ENCODE measurements at places on chromosomes 6 and 20. TPM values are rescaled to one million over a fixed set of nuclear protein-coding genes. Genes with fewer than 3 reads are reported as not detected.

TBCC gene
- total RNA-seq, result 61.2 TPM

DCBLD1 gene
- total RNA-seq, result 19.9 TPM

PROKR2 gene
- not detected for total RNA-seq

LY6G5C gene
- total RNA-seq, result 0.30 TPM

TRIM15 gene
- not detected for total RNA-seq

C20orf202 gene
- total RNA-seq, result not detected

GJA1 gene
- 26.6 TPM for total RNA-seq

UBE2V1 gene
- 38.1 TPM for total RNA-seq

LPA gene
- total RNA-seq, result not detected

CDSN gene
- not detected for total RNA-seq

ZC2HC1B gene
- total RNA-seq, result not detected

GRCh38 chr6:157966589-157966977 lies 15.1 kb upstream of the SYNJ2 start:
- DNase-seq, result no peak

- DNase-seq, result peak; percentile 41
Observed at GRCh38 chr20:45036044-45036755, 64.7 kb downstream of the KCNS1 start.

DNA sequence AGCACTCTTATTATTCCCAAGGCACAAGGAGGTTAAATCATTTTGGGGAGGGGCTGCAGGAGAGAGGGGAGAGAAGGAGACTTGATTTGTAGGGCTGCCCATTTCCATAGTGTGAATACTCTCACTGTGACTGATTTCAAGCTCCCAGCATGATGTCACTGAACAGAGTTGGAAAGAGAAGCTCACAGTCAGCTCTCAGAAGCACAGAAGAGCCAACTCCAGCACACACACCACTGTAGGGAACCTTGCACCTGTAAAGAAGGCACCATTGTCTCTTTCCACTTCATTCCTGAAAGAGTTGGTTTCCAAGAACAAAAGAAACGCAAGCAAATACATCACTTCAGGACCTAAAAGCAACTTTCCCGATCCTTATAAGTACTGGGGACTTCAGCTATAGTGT lies 12.7 kb upstream of the STK35 start:
- DNase-seq, result no peak

GRCh38 chr6:107108201-107108890 lies 7.0 kb downstream of the BEND3 start:
- DNase-seq, result peak; percentile 81

DNA sequence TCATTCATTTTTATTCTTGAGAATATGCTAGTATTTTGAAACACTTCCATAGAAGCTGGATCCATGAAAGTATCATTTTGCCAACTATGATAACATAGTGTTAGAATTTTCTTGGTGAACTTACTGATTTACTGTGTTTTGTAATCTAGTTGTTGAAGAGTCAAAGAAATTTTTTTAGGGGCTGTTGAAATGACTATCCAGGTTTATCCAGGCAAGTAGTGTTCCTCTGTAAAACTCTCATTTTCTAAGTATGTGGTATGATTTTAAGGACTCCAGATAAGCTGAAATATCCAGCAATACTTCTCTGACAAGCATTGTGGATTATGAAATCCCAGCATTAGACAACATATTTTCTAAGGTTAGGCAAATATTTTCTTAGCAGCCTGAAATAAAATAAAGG lies 95.9 kb downstream of the GRIK2 start:
- DNase-seq, result no peak

DNA sequence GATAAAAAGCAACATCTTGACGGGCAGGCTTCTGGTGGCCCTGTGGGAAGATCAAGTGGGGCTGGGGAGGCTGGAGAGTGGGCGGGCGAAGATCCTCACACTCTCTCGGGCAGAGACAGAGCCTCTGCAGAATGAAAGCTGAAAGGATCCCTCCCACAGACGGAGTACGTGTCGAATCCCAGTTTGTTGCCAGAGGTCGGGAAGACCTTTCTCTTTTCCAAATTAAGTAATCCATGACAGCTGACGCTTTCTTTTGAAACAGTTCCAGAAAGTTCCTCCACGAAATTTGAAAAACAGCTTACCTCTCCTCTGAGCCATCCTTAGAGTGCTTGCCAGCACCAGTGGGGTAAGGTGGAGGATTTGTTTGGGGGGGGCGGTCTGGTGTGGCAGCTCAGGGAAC lies 155.6 kb upstream of the SMLR1 start:
- no peak for DNase-seq

- no peak for DNase-seq
Observed at GRCh38 chr6:13787137-13787536, 27.2 kb downstream of the MCUR1 start.

DNA sequence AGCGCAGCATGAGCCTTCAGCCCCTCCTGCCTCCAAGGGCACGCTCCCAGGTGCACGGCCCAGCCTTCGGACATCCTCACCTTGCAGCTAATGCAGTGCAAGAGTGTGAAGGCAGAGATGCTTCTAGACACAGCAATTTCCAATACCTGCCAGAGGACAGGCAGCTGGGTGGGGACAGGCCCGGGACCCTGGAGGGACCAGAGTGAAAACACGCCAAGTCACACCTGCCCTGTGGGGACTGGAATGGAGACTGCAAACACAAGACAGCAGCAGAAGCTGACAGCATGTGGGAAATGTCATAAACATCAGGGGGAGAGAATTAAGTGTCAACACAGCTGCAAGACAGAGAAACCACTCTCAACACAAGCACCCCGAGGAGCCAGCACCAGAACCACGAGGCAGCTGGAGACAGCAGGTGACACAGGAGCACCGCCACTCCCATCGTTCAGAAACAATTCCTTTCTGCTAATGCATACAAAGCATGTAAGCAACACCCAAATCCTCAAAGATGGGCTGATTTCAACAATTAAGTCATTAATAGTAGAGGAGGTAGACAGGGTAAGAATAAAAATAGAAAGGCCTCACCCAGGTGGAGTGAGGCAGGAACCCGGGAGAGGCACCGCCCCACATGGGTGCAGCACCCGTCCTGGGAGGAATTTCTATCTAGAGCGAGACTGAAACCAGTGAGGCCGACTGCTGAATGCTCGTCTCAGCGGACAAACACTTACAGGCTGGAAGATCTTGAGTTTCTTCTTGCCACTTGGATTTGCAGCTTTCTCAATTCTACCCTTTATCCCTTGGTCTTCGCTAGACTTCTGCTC lies 17.1 kb downstream of the DIDO1 start:
- no peak for DNase-seq

GRCh38 chr20:54608039-54608745 lies 132.8 kb downstream of the DOK5 start:
- no peak for DNase-seq

DNA sequence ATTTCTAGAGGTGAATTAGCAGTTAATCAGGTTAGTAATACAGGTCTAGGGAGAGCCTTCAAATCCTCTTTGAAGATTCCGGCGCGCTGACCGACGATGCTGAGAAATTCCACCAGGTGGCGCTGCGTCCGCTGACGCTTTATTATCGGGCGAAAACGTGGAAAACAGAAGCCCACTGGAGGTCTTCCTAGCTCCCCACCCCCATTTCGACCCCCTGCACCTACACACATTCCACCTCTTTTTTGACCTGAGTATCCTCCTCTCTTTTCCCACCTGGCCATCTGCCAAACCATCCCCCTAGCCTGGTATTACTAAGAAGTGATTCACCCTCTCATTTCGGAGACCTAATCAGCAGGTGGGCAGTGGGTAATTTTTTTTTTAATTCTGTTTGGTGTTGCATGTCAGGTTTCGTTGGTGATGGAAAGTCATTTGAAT lies 65.4 kb upstream of the RIN2 start:
- peak; percentile 50 for DNase-seq

DNA sequence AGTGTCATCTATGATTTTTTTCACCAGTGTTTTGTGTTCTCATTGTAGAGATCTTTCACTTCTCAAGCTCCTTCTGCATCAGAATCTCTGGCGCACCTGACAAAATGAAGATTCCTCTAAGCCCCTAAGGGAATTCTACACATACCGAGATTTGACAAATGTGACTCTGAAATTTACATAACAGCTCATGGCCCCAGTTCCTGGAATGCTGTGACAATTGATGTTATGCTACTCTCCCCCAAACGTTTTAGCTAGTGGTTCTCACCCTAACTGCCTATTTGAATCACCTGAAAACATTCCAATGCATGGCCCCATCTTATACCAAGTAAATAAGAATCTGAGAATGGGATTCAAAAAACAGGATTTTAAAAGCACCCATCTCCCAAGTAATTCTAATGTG lies 162.1 kb upstream of the FKBP1C start:
- no peak for DNase-seq

DNA sequence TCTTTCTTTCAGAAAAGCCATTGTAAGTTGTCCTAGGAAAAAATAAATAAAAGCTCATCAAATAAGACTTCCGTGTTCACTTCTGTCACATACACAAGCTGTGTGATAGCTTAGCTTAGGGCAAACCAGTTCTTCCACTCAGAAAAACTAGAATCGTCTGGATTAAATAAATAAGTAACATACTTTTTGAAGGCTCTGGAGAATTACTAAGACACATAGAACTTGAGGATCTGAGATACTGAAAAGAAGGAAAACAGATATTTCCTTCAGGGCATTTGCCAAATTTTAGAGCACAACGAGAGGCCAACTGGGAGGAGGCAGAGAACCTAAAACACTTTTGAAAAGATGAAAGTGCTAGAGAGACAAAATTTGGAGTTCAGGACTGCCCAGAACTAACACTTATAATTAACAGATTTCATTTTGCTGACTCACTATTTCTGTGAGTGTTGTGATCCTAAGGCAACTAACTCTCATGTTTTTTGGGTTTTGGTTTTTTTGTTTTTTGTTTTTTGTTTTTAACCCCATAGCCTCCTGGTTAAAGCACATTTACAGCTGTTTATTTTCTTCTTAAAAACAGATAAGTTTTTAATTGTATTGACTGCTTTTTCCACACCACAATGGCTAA lies 38.7 kb upstream of the THEMIS start:
- DNase-seq, result no peak

GRCh38 chr6:74404366-74404765 lies 708.4 kb downstream of the CD109 start:
- DNase-seq, result no peak

GRCh38 chr20:56249244-56249955 lies 868 bp downstream of the MC3R start:
- peak; percentile 14 for DNase-seq

GRCh38 chr6:115885636-115886366 lies 174.9 kb downstream of the FRK start:
- DNase-seq, result no peak

GRCh38 chr6:43984442-43985321 lies 142.6 kb downstream of the MRPL14 start:
- DNase-seq, result no peak

Measured in Caki2 (cell line).